ENCODE measurements at places on chromosomes 1 and 21. TPM values are rescaled to one million over a fixed set of nuclear protein-coding genes. Genes with fewer than 3 reads are reported as not detected.
A peak's percentile ranks its signal among the peaks of the same experiment; 100 is the strongest.

GRCh38 chr1:23282957-23283356 lies 61.1 kb downstream of the HNRNPR start:
- no peak for DNase-seq

- DNase-seq, result no peak
Observed at GRCh38 chr1:35539824-35540261, 17.4 kb downstream of the KIAA0319L start.

GRCh38 chr1:220748089-220748934 lies at the start of gene MTARC2:
Gene MTARC2, plus strand, starts transcription at chr1:220748322. Its CDS starts 210 bp downstream, at chr1:220748532.
- DNase-seq, result peak; percentile 80

The OR2L13 gene
- total RNA-seq, result not detected

DNA sequence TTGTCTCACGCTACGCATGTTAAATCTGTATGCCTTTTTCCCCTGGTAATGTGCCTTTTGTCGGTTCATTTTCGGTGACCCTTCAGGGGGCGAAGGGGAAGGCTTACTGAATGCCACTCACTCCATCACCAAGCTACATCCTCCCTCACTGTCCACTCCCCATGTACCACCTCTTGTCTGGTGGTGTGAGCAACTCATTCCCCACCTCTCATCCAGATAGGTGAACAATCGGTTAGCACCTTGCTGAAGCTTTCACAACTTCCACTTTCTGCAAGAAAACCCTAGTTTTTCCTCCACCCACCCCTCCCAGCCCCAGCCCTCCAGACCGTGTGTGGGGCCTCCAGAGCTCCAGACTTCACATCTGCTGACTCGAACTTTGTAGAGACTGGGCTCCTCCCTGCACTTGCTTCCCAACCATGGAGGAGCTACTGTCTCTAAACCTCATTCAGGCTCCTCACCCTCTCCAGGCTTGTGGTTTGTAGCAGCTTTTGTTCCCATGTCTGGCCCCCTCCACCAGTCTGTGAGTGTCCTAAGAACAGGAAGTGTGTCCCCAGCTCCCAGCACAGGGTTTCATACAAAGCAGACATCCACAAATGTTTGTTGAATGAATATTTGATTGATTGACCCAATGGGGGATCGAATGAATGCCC lies 48.4 kb upstream of the RUNX3 start:
- no peak for DNase-seq

DNA sequence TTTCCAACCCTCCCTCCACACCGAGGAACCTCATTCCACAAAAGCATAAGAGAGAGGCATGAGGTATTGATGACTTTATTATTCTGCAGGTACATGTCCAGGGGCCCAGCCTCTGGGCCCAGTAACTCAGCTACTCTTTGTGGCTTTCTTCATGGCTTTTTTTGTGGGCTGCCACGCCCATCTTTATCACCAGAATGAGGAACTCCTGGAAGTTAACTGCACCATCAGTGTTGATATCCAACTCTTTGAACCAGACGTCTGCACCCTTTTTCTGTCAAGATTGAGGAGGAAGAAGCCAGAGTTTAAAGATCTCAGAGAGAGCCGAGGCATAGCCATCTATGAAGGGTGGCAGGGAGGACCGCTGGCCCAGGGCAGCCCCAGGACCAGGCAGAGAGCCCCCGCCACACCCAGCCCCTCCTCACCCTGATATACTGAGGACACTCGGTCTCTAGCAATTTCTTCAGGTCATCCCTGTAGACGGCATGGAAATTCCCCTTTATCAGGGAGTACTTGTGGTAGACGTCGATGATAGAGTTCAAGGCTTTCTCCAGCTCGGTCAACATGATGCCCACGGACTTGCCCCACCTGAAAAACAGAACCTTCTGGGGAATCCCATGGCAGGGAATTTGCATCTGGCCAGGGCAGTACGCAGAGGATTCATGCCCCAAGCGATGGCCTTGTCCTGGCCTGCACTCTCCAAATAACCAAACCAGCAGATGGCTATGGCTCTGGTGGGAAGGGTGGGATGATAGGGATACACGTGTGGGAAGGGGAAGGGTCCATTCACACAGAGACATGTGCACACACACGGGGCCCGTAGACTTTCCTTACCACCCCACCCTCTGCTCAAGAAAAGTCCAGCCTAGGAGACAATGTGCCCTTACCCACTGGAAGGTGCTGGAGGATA lies 647 bp downstream of the S100A8 start:
- DNase-seq, result no peak

- DNase-seq, result no peak
Observed at GRCh38 chr1:172944931-172945330, 105.8 kb downstream of the TNFSF18 start.

DNA sequence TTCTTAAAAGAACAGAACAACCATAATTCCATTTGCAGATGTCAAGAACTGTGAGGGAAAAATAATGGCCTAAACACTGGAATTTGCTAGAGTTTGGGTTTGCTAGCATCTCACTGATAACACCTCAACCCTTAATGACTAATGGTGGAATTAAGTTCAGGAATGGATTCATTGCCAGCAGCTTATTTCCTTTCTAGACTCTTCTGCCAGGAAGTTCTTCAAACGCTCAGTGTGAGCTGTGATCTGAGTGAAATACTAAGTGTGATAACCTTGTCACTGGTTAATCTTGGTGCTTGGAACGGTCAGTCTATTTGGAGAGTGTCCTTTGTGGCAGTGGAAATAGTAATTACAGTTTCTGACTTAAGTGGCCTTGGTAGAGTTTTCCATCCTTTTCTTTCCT lies 21.6 kb upstream of the PLEKHM2 start:
- no peak for DNase-seq

DNA sequence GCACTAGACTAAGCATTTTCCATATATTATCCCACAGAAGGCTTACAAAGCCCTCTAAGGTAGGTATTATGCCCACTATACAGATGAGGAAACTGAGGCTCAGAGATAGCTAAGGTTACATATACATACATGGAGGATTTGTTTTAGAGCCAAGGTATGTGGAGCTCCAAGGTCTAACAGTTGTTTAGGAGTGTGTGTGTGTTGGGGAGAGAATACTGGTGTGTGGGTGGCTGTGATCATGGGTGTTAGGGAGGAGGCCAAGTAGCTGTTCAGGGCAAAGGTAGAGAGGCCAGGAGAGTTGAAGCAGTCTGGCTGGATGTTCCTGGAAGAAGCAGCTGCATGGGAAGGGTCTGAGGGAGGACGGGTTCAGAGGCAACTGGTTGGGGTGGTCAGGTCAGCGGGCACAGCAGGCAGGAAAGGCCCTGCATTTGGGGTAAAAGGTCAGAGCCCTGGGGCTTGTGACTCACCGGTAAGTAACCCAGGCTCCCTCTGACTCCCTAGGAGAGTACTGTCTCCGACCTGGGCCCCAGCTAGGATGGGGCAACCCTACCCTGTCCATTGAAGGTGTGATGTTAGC lies 5.1 kb upstream of the LDLRAP1 start:
- DNase-seq, result no peak

DNA sequence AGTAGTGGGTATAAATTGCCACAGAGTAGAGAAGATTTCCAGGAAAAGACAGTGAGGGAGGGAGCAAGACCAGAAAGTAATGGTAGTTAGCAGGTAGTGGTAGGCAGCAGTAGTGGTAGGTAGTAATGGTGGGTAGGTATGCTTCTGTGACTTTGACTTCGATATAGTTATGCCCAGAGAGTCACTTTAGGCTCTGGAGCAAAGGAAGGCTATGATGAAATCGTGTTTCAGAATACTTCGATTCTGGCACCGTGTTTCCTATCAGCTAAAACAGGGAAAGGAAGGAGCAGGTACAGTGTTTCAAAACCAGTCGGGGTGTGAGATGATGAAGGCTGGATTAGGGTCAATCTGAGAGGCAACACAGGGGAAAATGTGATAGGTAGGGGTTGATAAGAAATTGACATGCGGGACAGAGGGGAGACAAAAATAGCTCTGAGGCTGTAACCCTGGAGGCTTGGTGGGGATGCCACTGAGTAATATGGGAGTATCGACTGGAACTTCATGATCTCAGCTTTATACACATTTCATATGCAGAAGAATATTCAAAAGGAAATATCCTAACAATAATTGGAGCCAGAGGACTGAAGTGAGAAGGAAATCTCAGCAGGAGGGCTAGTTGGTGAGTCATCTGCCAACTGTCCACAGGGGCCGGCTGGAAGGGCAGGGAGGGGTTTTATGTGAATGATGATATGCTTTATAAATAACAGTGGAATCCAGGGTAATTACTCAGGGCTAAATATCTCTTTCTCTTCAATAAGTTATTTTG lies 25.2 kb upstream of the TRIM45 start:
- DNase-seq, result no peak

GRCh38 chr1:196897158-196897828 lies 9.4 kb downstream of the CFHR4 start:
- DNase-seq, result no peak

DNA sequence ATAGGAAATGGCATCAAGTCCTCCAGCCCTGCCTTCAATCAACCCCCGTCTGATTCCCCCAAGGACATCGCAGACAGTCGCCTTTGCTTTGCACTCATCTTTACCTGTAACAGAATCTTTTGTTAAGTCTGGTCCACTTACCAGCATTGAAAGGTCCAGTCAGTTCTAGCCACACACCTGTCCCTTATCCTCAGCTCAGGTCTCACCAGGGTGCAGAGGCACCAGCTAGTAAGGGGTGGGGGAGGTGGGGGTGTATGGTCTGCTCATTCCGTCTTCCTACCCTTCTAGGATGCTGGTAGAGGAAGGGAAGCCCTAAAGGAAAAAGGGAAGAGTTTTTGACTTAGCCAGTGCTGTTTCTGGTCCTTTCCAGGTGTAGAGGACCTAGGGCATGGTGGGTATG lies 427.7 kb downstream of the MATN1 start:
- DNase-seq, result no peak

The C1orf94 gene
- total RNA-seq, result not detected

The LMOD1 gene
- total RNA-seq, result 115 TPM

DNA sequence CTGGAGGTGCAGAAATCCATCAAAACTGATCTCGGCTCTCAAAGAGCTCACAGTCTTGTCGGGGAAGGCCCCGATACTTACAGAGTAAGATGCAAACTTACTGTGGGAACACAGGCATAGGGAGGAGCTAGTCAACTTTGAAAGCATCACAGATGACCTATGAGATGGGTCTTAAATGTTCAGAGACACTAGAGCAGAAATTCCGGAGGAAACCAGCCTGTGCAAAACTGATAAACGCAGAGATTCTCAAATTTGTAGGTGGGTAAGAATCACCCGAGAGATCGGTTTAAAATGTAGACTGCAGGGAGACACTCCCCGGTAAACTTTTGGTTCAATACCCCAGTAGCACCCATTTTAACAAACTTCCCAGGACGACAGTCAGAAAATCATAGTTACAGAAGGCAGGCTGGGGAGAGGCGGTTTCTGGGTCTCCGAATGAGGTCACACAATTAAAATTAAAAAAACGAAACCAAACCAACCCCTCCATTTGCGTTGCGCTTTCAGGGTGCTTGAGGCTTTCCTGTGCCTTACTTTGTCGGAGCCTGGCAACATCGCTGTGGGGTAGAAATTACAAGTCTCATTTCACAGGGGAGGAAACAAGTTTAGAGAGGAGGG lies 755 bp upstream of the THRAP3 start:
- DNase-seq, result peak; percentile 21

The KRTAP19-1 gene
- total RNA-seq, result not detected

- DNase-seq, result no peak
Observed at GRCh38 chr21:34944015-34944755, 104.9 kb downstream of the RUNX1 start.

DNA sequence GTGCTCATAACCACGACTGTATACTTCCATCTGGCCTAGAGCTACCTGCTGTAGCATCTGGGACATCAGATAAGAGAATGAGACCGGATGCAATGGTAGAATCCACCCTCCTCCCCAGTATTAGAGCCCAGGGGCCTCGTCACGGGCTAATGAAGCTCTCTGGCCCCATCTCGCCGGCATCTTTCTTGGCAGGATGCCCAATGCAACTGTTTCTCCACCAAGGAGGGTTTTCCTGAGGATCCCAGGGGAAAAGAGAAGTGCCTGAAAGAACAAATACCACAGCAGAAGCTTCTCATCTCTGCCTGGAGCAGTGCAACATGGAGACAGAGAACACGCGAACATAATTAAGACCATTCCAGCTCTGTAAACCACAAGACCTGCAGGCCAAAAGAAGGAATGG lies 80.0 kb downstream of the VWA5B1 start:
- DNase-seq, result no peak

DNA sequence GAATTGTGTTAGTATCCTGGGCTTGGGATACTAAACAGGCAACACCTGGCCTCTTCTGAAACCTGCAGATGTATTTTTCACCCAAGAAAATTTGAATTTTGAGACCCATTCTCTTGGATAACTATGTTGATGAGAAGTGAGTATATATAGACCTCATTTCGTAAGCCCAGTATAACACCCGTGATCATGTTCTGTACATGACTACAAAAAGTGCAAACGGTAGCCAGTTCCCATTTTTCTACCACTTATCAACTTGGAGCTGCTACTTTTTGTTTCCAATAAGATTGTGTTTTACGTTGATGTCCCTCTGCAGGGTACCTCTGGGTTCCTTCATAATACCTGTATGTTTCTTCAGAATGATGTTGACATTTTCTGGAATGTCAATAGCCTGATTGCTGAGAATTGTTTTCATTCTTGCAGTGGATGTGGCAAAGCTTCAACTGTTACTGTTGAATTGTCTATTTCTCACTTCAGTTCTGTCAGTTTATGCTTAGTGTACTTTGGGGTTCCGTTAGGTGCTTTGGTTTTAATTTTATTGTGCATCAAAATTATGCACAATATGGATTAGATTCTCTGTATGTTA lies 48.1 kb downstream of the ZFYVE9 start:
- DNase-seq, result no peak

DNA sequence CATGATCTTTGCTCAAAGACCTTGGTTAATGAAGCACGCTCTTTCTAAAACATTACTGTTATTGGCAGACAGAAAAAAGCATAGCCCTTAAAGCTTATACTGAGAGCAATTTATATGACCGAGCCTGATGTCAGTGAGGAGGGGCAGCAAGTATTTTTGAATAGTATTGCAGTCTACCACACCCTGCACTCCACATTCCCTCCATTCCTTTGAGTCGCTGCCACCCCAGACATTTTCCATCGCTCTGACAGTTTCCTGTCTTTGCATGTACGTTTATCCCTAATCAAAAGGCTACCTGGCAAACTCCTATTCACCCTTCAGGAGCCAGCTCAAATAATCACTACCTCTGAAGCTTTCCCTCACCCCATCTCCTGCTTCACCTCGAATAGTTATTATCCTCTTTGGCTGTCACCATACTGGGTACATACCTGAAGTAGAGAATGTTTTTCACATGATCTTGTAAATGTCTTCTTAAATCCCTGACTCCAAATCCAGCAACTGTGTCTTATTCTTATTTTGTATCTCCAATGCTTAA lies 5.5 kb upstream of the JUN start:
- DNase-seq, result no peak

The TRPM2 gene
- total RNA-seq, result 2.3 TPM

All from transverse colon (tissue), 4 donors.